NCI-H460 (cell line): ENCODE measurements at places on chromosomes 16 and 17. TPM values are rescaled to one million over a fixed set of nuclear protein-coding genes. Genes with fewer than 3 reads are reported as not detected.
A peak's percentile ranks its signal among the peaks of the same experiment; 100 is the strongest.

DNA sequence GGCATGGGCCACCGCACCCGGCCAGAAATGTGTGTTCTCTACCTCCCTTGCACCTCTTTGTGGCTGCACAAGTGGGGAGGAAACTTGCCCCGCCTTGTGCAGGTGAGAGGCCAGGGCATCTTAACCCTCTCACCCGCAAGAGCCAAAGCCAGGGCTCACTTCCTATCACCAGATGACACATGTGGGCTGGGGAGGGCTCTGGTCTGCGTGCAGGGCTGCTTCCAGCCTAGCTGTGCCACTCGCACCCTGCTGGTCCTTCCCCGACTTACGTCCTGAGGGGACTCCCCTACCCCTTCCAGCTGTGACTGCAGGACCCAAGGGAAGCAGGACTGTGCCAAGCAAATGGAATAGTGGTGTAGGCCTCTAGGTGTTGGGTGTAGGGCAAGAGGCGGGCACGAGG, 6.9 kb downstream of the MIEF2 start:
- DNase-seq = no peak

KRTAP9-8 gene
- not detected in 2 replicates for total RNA-seq

- DNase-seq = no peak
Observed at GRCh38 chr17:36627101-36627500, 25.7 kb downstream of the MRM1 start.

DNA sequence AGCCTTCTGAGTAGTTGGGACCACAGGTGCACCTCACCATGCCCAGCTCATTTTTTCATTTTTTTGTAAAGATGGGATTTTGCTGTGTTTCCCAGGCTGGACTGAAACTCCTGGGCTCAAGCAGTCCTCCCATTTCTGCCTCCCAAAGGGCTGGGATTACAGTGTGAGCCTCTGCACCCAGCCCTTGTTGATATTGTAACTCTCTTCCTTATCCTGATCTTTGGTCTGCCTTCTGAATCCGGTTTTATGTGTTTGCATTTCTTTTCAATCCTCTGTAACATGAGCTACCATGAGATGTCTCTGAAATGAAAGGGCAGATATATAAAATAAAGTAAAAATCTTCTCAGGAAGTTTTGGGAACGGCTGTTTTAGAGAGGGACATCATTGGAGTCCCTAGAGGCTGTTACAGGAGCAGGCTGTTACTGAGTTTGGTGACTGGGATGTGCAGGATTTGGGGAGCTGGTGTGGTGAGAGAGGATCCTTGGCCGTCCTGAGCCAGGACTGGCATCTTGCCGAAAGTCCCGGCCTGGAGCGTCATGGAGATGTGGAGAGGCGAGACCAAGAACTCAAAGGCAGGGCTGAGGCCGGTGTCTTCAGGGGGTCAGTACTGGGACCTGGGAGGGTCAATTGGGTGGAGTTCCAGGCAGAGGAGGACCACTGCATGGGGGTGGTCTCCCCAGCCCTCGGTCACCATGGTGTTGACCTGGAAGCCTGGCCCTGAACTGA, 39.4 kb downstream of the ATP2C2 start:
- no peak for DNase-seq

DNA sequence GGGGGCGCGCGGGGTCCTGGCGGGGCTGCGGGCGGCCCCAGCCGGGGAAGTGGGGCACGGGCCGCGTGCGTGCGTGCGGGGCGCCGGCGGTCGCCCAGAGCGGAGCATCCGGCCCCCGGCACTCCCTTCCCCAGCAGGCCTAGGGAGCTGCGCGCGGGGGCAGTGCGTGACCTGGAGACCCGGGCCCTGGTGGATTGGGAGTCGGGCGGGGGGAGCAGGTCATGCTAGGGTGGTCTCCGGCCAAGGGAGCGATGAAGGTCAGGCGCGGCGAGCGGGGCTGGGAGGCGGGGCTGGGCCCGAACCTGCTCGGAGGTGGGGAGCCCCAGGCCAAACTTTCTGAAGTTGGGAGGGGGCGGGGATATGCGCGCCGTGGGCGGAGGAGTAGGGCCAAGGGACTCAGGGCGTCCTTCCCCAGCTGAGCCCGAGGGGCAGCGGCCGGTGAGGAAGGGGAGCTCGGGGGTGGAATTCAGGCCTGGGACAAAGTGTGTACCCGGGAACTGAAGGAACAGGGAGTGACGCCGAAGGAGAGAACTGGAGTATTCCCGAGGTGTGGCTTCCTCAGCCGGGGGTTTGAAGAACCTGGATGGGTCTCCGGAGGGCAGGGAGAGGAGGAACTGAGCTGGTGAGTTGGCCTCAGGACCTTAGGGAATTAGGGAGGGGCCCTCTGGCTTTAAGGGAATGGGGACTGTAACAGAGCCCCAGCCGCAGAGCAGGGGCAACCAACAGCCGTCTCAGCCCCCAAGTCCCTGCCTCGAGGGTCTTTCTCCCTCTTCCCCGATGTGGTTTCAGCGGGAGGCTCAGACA, 589 bp downstream of the XYLT2 start:
- DNase-seq = peak; percentile 18

- no peak for DNase-seq
Observed at GRCh38 chr17:32692179-32692578, 184.7 kb downstream of the MYO1D start.

GRCh38 chr17:28255616-28256015, 63.4 kb upstream of the TMEM97 start:
- no peak for DNase-seq

DNA sequence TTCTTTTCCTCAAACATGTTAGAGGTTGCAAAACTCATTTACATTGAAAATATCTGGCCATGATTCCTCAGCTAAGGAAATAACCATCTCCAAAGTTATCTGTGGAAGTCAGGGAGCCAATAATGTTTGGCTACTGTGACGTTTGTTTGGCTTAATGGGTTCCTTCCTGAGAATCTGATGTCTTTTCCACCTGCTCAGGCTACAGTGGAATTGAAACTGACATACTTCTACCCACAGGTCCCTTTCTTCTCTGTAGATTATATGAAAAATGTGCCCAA, 221.1 kb upstream of the XYLT1 start:
- DNase-seq = no peak
